ENCODE measurements at places on chromosomes 7 and 10.
A peak's percentile ranks its signal among the peaks of the same experiment; 100 is the strongest.

GRCh38 chr10:13987446-13987845 lies 343.3 kb downstream of the FRMD4A start:
- DNase-seq, result peak; percentile 67

- no peak for DNase-seq
These were observed 178.6 kb downstream of the FANK1 start for GRCh38 chr10:126075009-126075408.

- DNase-seq, result no peak
These were observed 136.0 kb upstream of the WNT16 start for GRCh38 chr7:121192834-121193233.

DNA sequence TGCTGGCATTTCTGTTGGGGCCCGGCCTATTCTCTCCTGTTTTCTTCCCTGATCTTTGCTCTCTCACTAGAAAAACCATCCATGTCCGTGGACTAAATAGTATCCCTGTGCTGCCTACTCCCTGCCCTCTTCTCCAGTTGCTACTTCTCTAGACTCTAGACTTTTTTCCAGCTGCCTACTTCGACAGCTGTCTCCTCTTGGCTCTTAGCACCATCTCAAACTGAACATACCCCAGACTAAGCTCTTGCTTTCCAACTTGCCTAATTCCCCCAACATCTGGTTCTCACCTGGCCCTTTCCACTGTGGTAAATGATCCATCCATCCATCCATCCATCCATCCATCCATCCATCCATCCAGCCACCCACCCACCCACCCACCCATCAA lies 19.5 kb downstream of the ADCYAP1R1 start:
- DNase-seq, result no peak

- no peak for DNase-seq
These were observed 22.5 kb downstream of the ADCY1 start for GRCh38 chr7:45596665-45597095.

- peak; percentile 10 for DNase-seq
These were observed 53.4 kb downstream of the CFAP58 start for GRCh38 chr10:104406715-104407650.

DNA sequence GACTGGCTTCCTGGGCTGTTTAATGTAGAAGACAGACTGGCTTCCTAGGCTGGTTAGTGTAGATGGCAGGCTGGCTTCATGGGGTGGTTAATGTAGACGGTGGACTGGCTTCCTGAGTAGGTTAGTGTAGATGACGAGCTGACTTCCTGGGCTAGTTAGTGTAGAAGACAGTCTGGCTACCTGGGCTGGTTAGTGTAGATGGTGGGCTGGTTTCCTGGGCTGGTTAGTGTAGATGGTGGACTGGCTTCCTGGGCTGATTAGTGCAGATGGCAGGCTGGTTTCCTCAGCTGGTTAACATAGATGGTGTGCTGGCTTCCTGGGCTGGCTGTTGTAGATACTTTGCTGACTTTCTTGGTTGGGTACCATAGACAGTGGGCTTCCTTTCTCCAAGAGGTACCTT lies 122.9 kb upstream of the PPP2R2D start:
- no peak for DNase-seq

GRCh38 chr10:117313641-117314040 lies 61.6 kb downstream of the PDZD8 start:
- DNase-seq, result no peak

Data from NCI-H1417 (cell line).